T-helper 2 cell (primary cell): ENCODE measurements at places on chromosomes 7 and 10.

- no peak for DNase-seq
These were observed 4.4 kb upstream of the GRK5 start for GRCh38 chr10:119203006-119203405.

DNA sequence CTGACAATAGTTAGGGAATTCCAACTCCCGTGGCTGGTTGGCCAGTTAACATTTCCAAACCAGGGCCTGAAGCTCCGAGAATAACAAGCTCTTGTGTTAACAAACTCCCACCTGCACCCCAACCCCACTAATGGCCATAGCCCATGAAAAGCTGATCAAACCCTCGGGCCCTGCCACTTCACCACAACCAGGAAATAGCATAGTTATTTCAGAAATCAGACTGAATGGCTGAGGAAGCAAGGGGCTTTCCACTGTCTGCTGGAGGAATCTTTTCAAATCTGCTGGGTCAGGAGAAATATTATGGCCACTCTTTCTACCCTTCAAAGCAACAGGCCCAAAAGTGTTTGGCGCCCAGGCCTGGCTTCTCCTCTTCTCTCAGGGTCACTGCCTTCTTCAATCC lies 145.6 kb downstream of the GLCCI1 start:
- no peak for DNase-seq

DNA sequence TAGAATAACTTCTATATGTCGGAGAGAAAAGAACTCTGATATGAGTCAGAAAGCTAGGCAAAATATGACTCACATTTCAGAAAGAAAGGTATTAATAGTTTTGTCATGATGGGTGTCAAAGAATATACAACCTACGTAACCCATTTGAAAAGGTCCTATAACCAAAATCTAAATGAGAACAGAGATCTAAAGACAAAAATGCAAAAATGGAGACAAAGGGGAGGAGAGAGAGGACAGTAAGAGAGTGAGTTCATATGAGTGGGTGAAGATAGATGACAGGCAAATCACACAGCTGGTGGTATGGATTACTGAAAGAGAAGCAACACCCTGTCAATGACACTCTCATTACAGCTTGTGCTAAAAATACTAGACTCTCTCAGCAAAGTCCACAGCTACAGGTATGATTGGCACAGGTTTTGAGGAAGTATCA lies 25.6 kb downstream of the ANKMY2 start:
- no peak for DNase-seq

DNA sequence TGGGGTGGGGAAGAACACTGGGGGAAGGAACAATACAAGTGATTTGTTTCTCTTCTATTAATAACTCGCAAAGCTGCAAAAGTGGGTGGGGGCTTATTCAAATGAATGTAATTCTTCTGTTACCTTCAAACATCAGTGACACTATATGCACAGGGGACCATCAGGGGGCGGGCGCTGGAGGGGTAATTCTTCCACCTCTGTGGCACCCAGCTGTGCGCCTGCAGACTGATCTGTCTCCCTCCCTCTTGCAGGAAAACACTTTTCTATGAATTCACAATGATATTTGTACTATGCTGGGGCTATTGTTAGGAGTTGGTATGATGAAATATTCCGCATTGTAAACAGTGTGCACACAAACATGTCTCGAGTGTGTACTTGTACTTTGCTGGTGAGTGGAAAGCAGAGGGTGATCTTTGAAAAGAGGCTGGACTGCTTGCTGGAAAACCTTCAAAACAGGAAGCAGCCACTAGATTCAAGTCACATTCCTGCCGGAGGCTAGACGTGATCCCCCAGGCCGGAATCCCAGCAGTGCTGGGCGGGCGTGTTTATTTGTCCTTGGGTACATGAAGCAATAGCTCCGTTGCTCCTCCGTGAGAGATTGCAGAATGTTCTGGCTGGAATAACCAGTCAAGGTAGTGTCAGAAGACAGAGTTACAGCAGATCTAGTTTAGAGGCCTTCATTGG lies 15.8 kb upstream of the BNIP3 start:
- no peak for DNase-seq

- no peak for DNase-seq
These were observed 77.9 kb upstream of the ADO start for GRCh38 chr10:62726638-62727037.

DNA sequence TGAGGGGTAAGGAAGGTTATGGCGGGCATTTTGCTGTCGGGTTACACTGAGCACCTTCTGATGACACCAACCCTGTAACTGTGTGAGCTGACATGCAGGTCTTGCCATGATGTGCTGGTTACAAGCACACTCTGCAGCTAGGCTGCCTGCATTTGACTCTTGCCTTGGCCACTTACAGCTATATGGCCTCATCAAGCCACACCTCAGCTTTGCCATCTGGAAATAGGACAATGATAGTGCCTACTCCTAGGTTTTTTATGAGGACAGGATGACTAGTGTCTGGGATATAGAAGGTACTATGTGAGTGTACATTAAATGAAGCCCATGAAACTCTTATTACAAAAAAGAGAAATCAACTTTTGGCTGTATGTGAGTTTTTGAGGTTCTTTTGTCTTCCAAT lies 58.0 kb downstream of the AKR1B1 start:
- no peak for DNase-seq

- no peak for DNase-seq
These were observed 62.4 kb upstream of the CDCA7L start for GRCh38 chr7:22008087-22008486.

DNA sequence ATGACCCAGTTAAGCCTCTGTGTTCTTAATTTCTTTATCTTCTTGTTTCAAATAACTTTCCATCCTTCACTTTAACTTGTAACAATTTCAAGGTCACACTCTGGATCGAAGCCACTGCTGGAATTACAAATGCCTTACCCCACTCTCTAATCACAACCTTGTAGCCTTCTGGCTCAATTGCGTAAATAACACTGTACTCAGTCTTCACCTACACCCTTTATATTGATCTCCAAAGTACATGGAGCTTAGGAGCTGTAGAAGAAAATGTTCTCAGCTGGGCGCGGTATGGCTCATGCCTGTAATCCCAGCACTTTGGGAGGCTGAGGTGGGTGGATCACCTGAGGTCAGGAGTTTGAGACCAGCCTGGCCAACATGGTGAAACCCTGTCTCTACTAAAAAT lies 164.3 kb upstream of the NPSR1 start:
- no peak for DNase-seq

GRCh38 chr7:22183522-22184280 lies 173.3 kb downstream of the RAPGEF5 start:
- no peak for DNase-seq

GRCh38 chr10:6713120-6713519 lies 133.0 kb upstream of the PRKCQ start:
- no peak for DNase-seq

DNA sequence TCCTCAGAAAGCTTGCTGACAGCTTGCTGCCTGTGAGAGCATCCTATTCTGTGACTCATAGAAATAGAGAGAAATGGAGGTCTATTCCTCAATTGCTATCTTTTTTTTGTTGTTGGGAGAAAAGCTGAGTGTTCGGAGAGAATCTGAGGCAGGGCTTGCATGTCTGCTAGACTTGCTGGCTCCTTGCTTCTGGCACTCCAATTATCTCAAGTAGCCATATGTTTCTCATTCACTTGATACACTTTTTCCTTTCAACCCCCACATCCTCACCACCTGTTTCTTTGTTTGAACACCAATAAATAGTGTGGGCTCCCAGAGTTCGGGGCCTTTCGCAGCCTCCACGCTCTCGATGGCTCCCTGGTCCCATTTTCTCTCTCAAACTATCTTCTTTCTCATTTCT lies 172.2 kb downstream of the SH2D4B start:
- no peak for DNase-seq

- no peak for DNase-seq
These were observed 90.8 kb downstream of the CHN2 start for GRCh38 chr7:29285444-29285793.

- DNase-seq: no peak
These were observed 110.1 kb downstream of the ACTR3B start for GRCh38 chr7:152869677-152870051.

- DNase-seq: no peak
These were observed 52.6 kb downstream of the GNAI1 start for GRCh38 chr7:80187279-80187678.

DNA sequence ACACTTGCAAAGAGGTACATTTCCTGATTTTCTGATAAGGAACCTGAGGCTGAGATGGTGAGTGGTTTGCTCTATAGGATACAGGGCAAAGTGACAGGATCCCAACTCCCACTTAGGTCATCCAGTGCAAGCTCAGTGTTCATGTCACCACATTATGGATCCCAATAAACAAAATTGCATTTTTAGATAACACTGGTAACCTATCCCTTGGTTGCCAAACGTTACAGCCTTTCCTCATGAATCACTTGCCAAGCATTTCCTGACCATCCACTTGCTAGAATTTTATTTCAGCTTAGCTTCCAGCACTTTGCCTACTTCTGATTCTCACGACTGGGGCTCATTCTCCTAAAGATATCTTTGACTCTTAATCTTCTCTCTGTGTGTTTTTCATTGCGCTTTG lies 131.4 kb upstream of the ODAD2 start:
- DNase-seq: no peak
